ENCODE measurements at places on chromosomes 1 and 21. TPM values are rescaled to one million over a fixed set of nuclear protein-coding genes. Genes with fewer than 3 reads are reported as not detected.

DNA sequence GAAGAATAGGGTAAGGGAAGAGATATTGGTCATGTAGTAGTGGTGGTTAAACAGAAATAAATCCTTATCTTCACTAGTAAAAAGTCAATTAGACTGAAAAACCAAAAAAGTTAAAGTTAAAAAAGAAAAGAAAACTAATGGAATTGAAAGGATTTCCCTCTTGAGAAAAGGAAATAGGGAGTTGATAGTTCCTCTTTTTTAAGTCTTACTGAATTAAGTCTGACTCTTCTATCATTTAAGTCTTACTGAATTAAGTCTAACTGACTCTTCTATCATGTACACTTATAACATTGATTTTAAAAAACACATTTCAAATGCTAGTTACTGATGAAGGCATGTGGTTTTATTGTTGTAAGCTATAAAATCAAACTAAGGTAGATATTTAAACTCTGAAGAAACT, 49.5 kb upstream of the TENT5C start:
- DNase-seq: no peak

- DNase-seq: no peak
These were observed 26.6 kb downstream of the S100A10 start for GRCh38 chr1:151967091-151967490.

DNA sequence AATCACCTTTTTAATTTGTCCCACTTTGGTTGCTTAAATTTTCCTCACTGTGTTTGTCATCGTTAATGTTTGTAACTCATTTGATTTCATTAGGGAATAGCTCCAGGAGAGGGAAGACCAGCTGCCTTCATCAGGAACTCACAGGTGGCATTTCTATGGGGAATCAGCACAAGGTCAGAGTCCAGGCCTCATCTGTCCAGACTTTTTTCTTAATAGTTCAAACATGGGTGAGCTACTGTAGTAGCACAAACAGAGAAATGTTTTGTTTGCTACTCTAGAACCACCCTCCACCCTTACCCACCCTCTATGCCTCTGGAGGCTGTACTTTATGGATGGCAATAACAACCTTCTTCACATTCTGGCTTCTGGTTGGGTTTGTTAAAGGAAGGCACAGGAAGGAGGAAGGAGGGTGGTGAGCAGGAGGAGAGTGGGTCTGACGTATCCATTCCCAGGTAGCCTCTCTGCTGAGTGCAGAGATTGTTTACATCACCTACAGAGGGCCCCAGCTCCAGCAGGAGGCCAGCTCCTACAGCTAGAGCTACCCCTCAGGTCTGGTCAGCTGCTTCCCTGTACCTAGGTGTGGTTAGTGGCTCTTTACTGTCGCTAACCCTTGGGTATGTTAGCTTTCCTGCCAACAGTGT, 8.1 kb upstream of the TEDDM1 start:
- DNase-seq: no peak

- no peak for DNase-seq
These were observed 522.5 kb downstream of the SMYD3 start for GRCh38 chr1:245984390-245985155.

- no peak for DNase-seq
These were observed 753.3 kb downstream of the LTN1 start for GRCh38 chr21:28239340-28239739.

GRCh38 chr1:51549016-51549619, 30.1 kb upstream of the EPS15 start:
- no peak for DNase-seq

GRCh38 chr1:54929700-54930099, 42.7 kb upstream of the DHCR24 start:
- DNase-seq: no peak

- no peak for DNase-seq
These were observed 136.6 kb upstream of the GFI1 start for GRCh38 chr1:92623187-92623778.

DNA sequence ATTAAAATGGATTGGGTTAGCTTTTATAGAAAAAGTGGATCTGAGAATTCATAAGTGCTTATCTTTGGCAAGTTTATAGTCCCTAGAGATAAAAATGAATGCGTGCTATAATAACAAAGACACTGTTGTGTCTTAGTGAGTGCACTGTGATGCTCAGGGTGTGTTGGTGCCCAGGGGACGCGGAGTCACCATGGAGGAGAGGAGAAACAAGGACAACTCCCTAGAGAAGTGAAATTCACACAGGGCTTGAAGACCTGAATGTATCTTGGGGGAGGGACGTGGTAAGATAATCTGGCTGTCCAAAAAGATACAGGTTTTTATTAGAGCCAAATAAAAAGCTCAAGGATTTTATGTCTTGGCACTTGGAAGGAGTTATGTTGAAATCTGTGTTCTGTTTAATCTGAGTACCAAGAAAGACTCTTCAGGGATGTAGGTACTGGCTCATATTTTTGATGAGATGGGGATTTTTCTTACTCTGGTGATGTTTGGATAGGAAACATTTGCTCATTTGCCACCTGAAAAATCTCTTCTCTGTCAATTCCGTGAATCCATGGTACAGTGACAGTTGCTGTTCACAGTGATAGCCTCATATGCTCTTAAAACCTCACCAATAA, 9.6 kb downstream of the SMYD2 start:
- no peak for DNase-seq

DNA sequence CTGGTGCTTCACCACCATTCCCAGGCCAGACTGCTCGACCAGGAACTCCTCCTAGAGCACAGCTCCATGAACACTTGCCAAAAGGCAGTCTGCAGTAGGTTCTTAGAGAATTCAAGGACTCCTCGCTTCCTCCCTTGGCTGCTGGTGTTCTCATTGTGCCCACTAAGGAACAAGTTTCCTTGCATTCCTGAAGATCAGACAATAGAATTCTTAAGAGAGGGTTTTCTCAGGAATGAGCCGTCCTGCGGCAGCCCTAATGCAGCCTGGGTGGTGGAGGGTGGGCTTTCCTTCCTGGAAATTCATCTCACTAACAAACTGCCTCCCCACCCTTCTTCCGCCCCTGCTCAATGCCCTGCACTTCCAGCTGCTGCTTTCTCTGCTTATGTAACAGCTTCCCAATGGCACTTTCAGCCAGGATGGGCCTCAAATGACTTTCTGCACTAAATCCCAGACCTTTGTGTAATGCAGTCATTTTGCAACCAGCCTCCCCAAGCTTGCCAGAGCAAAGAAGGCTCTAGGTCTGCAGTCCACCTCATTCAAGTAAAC, 287.9 kb downstream of the PLPP3 start:
- DNase-seq: no peak

- no peak for DNase-seq
These were observed 26.0 kb upstream of the ZRANB2 start for GRCh38 chr1:71106658-71107322.

DCST1 gene
- not detected for total RNA-seq

OR14K1 gene
- not detected for total RNA-seq

RGS8 gene
- not detected for total RNA-seq

HSPG2 gene
- 3.9 TPM for total RNA-seq
